ENCODE measurements at places on chromosomes 2 and 18.

GRCh38 chr2:121185571-121186074 is 99.4 kb downstream of the TFCP2L1 start:
- no peaks in the 10 kb centered on the region for H3K4me1 ChIP-seq
- no peak overlapping the region for H3K27ac ChIP-seq
- H3K27me3 ChIP-seq = peaks cover 6% of the 10 kb centered on the region

DNA sequence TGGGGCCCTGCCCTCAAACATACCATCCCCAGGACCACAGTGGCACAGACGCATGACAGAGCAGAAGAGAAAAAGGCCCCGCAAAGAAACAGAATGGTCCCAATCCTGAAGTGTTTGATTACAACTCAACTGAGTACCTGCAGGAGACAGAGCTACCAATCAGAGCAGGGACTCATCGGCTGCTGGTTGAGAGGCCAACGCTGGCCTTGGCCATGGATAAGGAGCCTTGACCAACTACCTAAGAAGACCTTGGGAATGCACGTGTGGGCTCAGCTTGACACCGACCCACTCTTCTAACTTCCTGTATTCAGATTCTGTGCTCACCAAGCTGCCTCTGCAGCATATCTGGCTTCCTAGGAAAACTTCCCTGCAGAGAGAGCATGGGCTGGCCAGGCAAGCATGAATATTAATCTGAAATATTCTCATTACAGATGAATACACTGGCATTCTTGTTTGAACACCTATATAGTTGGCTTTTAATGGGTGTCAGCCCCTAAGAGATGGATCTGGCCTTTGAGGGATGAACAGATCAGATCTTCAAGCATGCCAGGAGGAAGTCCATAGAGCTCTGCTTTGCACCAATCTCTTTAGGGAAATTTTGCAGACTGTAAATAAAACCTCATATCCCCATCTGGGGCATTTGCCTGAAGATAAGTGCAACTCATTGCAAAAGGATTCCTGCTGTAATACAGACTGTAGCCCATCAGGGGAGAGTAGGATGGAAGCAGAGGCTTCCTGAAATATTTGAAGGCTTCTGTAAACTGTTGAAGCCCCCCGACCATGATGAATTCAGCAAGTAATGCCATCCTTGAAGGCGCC is 135.4 kb downstream of the BCL2 start:
- peaks cover 40% of the 10 kb centered on the region for H3K36me3 ChIP-seq
- peak overlapping the region; percentile 97 for H3K27ac ChIP-seq
- H3K4me3 ChIP-seq = peak overlapping the region; percentile 61
- peaks cover 79% of the 10 kb centered on the region for H3K4me1 ChIP-seq
- no peaks in the 10 kb centered on the region for H3K27me3 ChIP-seq

DNA sequence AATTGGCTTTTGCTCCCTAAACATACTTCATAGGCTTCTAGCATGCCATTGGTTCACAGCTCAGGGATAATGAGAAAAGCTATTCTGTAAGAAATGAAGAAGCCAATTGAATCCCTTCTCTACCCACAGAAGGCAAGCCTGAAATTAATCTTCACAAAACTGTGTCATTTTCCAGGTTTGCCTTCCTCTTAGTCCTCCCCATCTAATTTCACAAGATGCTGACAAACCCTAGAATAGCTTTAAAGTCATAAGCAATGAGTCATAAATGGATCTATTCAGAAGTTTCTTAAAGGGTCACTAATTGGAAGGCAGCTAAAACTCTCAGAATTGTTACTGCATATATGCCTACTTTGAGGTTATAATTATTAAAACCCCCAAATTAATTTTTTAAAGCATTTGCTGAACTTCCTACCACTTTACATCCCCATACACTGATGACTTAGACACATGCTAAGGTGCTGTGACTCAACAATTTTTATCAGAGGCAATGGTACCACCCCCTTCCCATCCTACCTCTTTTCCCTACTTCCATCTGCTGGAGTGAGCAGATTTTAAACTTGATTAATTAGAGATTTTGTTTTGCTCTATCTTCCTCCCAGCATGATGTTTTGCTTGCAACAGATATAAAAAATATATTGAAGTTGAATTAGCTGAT is 51.3 kb upstream of the NABP1 start:
- H3K27me3 ChIP-seq = no peaks in the 10 kb centered on the region
- H3K4me1 ChIP-seq = peaks cover 24% of the 10 kb centered on the region
- H3K4me3 ChIP-seq = no peak overlapping the region
- H3K36me3 ChIP-seq = no peaks in the 10 kb centered on the region

DNA sequence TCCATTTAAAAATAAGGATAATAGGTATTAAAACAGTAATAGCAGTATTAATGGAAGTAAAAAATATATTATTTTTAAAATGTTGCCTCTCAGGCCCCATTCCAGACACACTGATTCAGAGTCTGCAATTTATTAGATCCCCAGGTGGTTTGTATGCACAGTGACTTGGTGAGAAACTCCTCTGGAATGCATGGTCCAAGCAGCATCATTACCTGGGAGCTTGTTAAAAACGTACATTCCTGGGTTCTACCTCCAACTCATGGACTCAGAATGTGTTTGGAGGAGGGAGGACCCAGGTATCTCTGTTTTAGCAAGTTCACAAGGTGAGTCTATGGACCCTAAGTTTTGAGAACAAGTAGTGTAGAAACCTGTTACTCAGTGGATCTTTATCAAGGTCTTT is 95.6 kb downstream of the ITGA4 start:
- H3K27me3 ChIP-seq = no peaks in the 10 kb centered on the region
- no peak overlapping the region for H3K27ac ChIP-seq
- no peak for DNase-seq
- H3K4me1 ChIP-seq = peaks cover 4% of the 10 kb centered on the region
- H3K36me3 ChIP-seq = peaks cover 9% of the 10 kb centered on the region

- H3K4me3 ChIP-seq = no peak overlapping the region
- H3K36me3 ChIP-seq = no peaks in the 10 kb centered on the region
- no peak overlapping the region for H3K27ac ChIP-seq
- no peak for DNase-seq
Observed at GRCh38 chr18:13268158-13269012, 49.8 kb downstream of the LDLRAD4 start.

- H3K27ac ChIP-seq = no peak overlapping the region
- H3K36me3 ChIP-seq = no peaks in the 10 kb centered on the region
- H3K27me3 ChIP-seq = peaks cover 31% of the 10 kb centered on the region
Observed at GRCh38 chr2:1055014-1055595, 104.5 kb downstream of the SNTG2 start.

GRCh38 chr2:128637481-128638155 is 318.9 kb upstream of the HS6ST1 start:
- H3K4me3 ChIP-seq = no peak overlapping the region

Measured in stimulated activated naive B cell treated with anti-CD40 and anti-IgM and Interleukin-4, amounts not matched to agents 10 μg/mL and 1 μg/mL and 100 μg/mL, for 72 hours (primary cell).